ENCODE measurements at places on chromosomes 13 and 19. TPM values are rescaled to one million over a fixed set of nuclear protein-coding genes. Genes with fewer than 3 reads are reported as not detected.

Gene MYH14
- total RNA-seq, result 5.9 TPM

Gene OSCAR
- total RNA-seq, result 4.4 TPM

Gene CD209
- 19.2 TPM for total RNA-seq

Gene WDR88
- not detected for total RNA-seq

Gene LILRA1
- total RNA-seq, result 1.4 TPM

Gene C19orf67
- total RNA-seq, result not detected

Gene ADGRE3
- not detected for total RNA-seq

Gene SMAD9
- 50.8 TPM for total RNA-seq

Gene PRX
- 4.9 TPM for total RNA-seq

- DNase-seq, result peak; percentile 50
- H3K27me3 ChIP-seq, result no peaks in the 10 kb centered on the region
- no peak overlapping the region for H3K4me3 ChIP-seq
- H3K27ac ChIP-seq, result no peak overlapping the region
- H3K36me3 ChIP-seq, result no peaks in the 10 kb centered on the region
- no peaks in the 10 kb centered on the region for H3K4me1 ChIP-seq
Measured at GRCh38 chr19:33404506-33405253, 31.2 kb downstream of the CEBPG start.

DNA sequence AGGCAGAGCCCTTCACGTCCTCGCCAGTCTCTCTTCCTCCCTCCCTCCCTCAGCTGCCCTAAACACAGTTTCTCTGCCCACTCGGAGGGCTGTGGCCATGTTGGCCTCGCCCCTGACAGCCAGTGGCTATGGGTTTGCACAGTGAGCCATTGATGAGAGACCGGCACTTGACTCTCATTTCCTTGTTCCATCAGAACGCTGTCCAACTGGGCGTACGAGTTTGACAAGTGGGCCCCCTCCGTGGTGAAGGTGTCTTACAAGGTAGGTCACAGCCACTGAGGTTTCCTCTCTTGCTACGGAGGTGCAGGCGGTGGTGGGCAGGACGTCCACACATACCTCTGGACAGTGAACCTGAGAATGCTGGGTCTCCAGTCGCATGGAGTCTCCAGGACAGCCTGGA, 57.9 kb downstream of the SMARCA4 start:
- H3K27ac ChIP-seq, result no peak overlapping the region
- no peak overlapping the region for H3K4me3 ChIP-seq
- H3K36me3 ChIP-seq, result no peaks in the 10 kb centered on the region
- no peaks in the 10 kb centered on the region for H3K27me3 ChIP-seq
- DNase-seq, result no peak

DNA sequence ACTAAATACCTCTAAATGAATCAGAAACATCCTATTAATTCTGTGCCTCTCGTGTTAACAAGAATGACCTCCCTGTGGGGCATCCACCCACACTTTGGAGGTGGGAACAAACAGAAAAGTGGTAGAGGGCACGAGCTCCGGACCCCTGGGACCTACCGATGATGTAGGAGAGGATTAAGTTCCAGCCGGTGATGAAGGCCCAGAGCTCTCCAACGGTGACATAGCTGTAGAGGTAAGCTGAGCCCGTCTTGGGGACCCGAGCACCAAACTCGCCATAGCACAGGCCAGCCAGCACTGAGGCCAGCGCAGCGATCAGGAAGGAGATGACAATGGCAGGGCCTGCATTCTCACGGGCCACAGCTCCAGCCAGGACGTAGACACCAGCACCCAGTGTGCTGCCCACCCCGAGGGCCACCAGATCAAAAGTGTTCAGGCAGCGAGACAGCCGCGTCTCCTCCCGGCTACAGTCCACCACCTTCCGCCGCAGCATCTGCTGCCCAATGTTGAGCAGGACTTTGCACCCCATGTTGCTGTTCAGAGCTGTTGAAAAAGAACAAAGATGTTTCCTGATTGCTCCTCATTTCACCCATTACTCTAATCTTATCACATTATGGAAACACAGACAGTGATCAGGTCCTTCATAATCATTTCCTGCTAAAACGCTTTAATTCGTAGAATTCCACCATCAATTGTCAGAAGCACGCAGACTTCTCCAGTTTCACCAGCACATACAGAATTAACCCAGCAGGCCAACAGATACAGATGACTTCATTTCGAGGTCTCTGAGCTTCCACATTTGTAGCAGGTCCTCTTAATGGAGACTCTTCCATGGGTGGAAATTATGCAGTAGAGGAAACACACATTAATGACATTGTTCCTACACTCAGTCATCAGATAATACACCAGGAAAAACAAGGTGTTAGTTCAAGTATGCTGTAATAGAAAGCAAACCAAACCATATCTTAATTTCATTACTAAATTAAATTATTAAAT, 59.5 kb downstream of the SLC7A1 start:
- H3K4me1 ChIP-seq, result peaks cover 2% of the 10 kb centered on the region
- H3K27me3 ChIP-seq, result no peaks in the 10 kb centered on the region
- H3K4me3 ChIP-seq, result no peak overlapping the region
- DNase-seq, result no peak

- no peak overlapping the region for H3K4me3 ChIP-seq
- no peak overlapping the region for H3K27ac ChIP-seq
- no peaks in the 10 kb centered on the region for H3K27me3 ChIP-seq
- no peaks in the 10 kb centered on the region for H3K36me3 ChIP-seq
- no peaks in the 10 kb centered on the region for H3K4me1 ChIP-seq
- no peak for DNase-seq
Measured at GRCh38 chr13:24152292-24153214, 8.0 kb upstream of the SPATA13 start.

DNA sequence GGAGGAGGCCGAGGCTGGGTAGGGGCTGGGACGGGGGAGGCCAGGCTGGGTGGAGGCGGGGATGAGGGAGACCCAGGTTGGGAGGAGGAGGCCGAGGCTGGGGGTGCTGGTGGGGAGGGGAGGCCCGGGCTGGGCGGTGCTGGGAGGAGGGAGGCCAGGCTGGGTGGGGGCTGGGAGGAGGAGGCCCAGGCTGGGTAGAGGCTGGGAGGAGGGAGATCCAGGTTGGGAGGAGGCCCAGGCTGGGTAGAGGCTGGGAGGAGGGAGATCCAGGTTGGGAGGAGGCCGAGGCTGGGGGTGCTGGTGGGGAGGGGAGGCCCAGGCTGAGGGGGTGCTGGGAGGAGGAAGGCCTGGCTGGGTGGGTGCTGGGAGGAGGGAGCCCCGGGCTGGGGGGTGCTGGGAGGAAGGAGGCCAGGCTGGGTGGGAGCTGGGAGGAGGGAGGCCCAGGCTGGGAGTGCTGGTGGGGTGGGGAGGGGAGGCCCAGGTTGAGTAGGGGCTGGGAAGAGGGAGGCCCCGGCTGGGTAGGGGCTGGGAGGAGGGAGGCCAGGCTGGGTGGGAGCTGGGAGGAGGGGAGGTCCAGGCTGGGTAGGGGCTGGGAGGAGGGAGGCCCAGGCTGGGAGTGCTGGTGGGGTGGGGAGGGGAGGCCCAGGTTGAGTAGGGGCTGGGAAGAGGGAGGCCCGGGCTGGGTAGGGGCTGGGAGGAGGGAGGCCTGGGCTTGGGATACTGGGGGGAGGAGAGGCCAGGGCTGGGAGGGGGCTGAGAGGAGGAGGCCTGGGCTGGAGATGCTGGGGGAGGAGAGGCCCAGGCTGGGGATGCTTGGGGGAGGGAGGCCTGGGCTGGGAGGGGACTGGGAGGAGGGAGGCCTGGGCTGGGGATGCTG, 10.7 kb downstream of the TPGS1 start:
- H3K4me3 ChIP-seq, result no peak overlapping the region
- no peak overlapping the region for H3K27ac ChIP-seq
- H3K27me3 ChIP-seq, result no peaks in the 10 kb centered on the region
- H3K4me1 ChIP-seq, result no peaks in the 10 kb centered on the region
- H3K36me3 ChIP-seq, result no peaks in the 10 kb centered on the region

DNA sequence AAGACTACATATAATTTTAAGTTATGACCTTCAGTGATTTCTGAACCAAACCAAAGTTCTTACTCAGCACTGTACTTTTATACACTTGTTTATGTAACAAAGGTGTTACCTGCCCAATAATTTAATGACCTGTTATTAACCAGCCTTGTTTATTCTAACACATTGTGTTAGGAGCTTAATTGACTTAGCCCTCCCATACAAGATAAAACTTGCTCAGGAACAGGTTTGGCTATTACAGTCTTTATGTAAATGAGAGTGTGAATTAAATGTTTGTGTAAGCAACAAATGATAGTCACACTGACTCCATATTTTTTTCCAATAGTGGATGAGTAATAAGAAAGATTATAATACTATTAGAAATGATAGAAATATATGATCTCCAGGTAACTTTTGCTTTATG, 51.8 kb upstream of the MYCBP2 start:
- H3K4me1 ChIP-seq, result no peaks in the 10 kb centered on the region
- DNase-seq, result no peak
- no peaks in the 10 kb centered on the region for H3K27me3 ChIP-seq
- no peak overlapping the region for H3K4me3 ChIP-seq
- no peaks in the 10 kb centered on the region for H3K36me3 ChIP-seq

- no peaks in the 10 kb centered on the region for H3K36me3 ChIP-seq
- H3K4me1 ChIP-seq, result no peaks in the 10 kb centered on the region
- H3K27me3 ChIP-seq, result no peaks in the 10 kb centered on the region
- no peak for DNase-seq
- no peak overlapping the region for H3K27ac ChIP-seq
Measured at GRCh38 chr19:42872608-42873007, 6.9 kb downstream of the PSG1 start.

GRCh38 chr13:26971990-26972887, 199.4 kb downstream of the USP12 start:
- no peaks in the 10 kb centered on the region for H3K4me1 ChIP-seq
- no peaks in the 10 kb centered on the region for H3K27me3 ChIP-seq
- no peak overlapping the region for H3K4me3 ChIP-seq

DNA sequence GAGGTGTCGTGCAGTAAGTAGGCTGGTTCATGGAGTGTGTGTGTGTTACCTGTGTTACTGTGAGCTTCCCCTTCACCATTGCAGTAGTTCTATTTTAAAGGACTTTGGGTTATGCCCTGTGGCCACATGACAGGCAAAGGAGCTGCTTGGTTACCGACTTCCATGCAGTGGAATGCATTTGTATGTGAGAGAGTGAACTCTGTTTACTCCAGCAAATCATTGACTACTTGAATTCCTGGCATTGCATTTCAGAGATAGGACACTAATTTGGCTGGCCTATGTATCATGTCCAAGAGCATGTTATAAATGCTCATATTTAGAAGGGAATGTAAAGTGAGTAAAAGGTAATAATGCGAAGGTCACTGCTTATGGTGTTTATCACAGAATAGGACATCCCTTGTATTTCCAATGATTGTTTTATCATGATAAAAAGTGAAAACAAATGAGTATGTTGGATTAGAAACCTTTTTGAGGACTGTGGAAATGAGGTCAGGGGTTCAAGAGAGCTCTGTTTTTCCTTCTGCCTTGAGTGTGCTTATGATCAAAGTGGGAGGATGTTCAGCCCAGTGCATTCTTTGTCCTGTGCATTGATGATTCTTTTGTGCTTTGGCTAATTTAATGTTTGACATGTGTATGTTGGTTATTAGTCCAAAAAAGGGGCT, 156.5 kb downstream of the LMO7 start:
- no peaks in the 10 kb centered on the region for H3K27me3 ChIP-seq
- peaks cover 5% of the 10 kb centered on the region for H3K4me1 ChIP-seq
- DNase-seq, result no peak
- H3K4me3 ChIP-seq, result no peak overlapping the region
- no peak overlapping the region for H3K27ac ChIP-seq

DNA sequence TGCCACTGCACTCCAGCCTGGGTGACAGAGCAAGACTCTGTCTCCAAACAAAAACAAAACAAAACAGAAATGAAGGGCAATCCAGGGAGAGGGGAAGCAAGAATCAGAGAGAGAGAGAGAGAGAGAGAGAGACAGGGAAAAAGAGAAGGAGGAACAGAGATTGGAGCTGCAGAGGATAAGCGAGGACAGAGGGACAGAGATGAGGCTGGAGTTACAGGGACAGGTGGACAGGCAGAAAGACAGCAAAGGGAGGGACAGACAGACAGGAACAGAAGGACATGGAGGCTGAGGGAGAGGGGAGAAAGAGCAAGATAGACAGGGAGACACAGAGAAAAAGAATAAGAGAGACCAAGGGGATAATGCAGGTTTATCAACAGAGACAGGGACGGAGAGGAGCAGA, 1.3 kb upstream of the CRX start:
- no peaks in the 10 kb centered on the region for H3K36me3 ChIP-seq
- no peaks in the 10 kb centered on the region for H3K4me1 ChIP-seq
- H3K4me3 ChIP-seq, result no peak overlapping the region
- no peaks in the 10 kb centered on the region for H3K27me3 ChIP-seq
- no peak overlapping the region for H3K27ac ChIP-seq

GRCh38 chr13:49615836-49616675, 12.3 kb upstream of the ARL11 start:
- no peak overlapping the region for H3K4me3 ChIP-seq
- no peaks in the 10 kb centered on the region for H3K27me3 ChIP-seq
- no peak for DNase-seq
- H3K27ac ChIP-seq, result peak overlapping the region; percentile 27
- H3K36me3 ChIP-seq, result no peaks in the 10 kb centered on the region
- no peaks in the 10 kb centered on the region for H3K4me1 ChIP-seq

- no peaks in the 10 kb centered on the region for H3K36me3 ChIP-seq
- H3K4me1 ChIP-seq, result no peaks in the 10 kb centered on the region
- H3K27ac ChIP-seq, result no peak overlapping the region
- H3K4me3 ChIP-seq, result no peak overlapping the region
Measured at GRCh38 chr13:73231471-73231870, 172.7 kb downstream of the KLF5 start.

DNA sequence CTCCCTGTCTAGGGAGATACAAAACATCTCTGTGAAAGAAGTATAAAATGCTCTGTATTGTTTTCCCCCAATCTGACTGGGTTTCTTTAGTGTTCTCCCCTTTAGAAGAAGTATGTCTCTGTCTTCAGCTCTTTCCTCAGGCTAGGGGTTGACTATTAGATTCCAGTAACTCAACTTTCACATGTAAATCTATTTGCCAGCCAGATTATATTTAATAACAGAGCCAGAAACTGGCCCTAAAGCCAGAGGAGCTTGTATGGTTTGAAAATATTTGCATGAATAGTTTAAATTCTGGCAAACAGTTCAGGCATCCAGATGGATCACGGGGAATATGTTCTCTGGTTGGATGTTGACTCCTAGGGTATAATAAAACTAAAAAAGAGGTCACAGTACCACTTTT, 22.3 kb upstream of the CYSLTR2 start:
- H3K4me3 ChIP-seq, result no peak overlapping the region
- peak overlapping the region; percentile 12 for H3K27ac ChIP-seq
- H3K36me3 ChIP-seq, result no peaks in the 10 kb centered on the region
- H3K27me3 ChIP-seq, result no peaks in the 10 kb centered on the region
- H3K4me1 ChIP-seq, result peaks cover 5% of the 10 kb centered on the region

- peaks cover 2% of the 10 kb centered on the region for H3K36me3 ChIP-seq
- no peak overlapping the region for H3K4me3 ChIP-seq
- no peak for DNase-seq
- peaks cover 4% of the 10 kb centered on the region for H3K4me1 ChIP-seq
- no peak overlapping the region for H3K27ac ChIP-seq
- H3K27me3 ChIP-seq, result no peaks in the 10 kb centered on the region
Measured at GRCh38 chr13:49925881-49926418, 10.2 kb downstream of the SPRYD7 start.

DNA sequence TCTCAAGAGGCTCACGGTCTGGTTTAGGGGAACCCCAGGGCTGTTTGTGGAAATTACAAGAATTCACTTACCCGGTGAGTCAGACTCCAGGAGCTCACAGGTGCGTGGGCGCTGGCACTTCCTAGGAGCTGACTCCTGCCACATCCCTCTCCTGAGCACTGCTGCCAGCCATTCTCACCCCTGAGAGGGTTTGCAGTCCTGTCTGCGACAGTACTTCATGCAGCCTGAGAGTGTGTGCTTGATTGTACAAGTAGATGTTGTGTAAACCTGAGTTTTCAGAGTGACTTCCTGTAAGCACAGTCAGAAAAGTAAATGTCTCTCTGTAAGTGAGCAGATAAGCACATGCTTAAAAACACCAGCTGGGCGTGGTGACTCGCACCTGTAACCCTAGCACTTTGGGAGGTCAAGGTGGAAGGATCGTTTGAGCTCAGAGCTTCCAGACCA, 8.1 kb downstream of the MRPL4 start:
- H3K27me3 ChIP-seq, result no peaks in the 10 kb centered on the region
- no peaks in the 10 kb centered on the region for H3K36me3 ChIP-seq
- H3K4me1 ChIP-seq, result no peaks in the 10 kb centered on the region
- H3K27ac ChIP-seq, result no peak overlapping the region
